Activated CD4-positive, alpha-beta T cell treated with anti-CD3 and anti-CD28 coated beads for 1 hour (primary cell): ENCODE measurements at places on chromosomes 11 and 22.

DNA sequence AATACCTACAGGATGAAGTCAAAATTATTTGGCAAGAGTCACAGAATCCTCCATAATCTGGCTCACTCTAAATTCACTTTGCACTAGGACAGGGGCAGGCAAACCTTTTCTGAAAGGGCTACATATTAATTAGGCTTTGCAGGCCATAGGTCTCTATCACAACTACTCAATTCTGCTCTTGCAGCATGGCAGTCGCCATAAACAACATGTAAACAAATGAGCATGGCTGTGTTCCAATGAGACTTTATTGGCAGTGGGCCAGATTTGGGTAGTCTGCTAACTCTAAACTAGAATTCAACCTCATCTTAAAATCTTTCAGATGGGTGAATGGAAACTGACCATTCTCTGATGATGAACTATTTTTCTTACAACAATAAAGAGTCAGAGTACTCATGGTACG, 5.8 kb downstream of the THRSP start:
- no peak for DNase-seq

GRCh38 chr11:110757066-110757465, 44.8 kb upstream of the ARHGAP20 start:
- no peak for DNase-seq

- no peak for DNase-seq
Measured at GRCh38 chr11:114395736-114396135, 4.6 kb downstream of the C11orf71 start.

DNA sequence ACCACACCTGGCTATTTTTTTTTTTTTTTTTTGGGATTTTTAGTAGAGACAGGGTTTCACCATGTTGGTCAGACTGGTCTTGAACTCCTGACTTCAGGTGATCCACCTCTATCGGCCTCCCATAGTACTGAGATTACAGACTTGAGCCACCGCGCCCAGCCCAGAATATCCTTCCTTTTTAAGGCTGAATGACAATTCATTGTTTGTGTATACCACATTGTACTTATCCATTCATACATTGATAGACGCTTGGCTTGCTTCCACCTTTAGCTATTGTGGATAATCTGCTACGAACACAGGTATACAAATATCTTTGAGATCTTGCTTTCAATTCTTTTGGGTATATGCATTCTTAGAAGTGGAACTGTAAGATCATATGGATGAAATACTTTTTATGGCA, 10.8 kb upstream of the RASSF10 start:
- no peak for DNase-seq

- no peak for DNase-seq
Measured at GRCh38 chr11:121671283-121672168, 218.8 kb upstream of the SORL1-AS1 start.

DNA sequence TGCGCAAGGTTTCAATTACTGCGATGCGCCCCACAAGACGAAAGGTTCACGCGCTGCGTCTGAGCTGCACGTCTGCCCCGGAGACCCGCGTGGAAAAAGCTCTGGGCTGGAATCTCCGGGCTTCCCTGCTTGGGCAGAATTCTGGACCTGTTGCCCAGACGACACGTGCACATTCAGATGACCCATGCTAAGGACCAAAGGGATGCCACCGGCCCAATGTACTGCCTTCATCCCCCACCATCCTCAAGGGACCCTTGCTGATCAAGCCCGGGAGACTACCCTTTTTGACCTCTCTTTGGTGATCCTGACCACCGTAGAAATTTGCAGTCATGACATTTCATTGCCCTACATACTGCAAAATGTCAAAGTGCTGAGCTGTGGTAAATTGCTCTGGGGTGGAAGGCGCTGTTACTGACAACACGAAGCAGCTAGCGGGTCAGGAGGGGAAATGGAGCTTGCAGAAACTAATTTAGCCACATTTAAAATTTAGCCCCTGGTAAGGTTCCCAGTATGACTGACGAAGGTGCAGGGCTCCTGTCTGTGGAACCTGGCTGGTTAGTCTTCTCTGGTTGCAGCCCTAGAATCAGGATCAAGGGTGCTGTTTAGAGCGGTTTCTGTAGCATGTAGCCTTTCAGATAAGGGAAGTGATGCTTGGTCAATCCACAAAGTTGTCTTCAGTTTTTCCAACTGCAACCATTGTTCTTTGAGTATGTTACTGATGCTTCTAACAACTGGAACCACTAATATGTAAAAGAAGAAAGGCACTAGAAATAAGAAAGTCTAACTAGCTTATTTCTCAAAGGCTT, 81.9 kb downstream of the PRR5L start:
- no peak for DNase-seq

GRCh38 chr11:16382638-16383380, 26.5 kb upstream of the SOX6 start:
- no peak for DNase-seq

GRCh38 chr11:105298630-105299029, 159.1 kb upstream of the CARD18 start:
- no peak for DNase-seq

GRCh38 chr11:105592035-105592434, 17.8 kb upstream of the GRIA4 start:
- DNase-seq = no peak

GRCh38 chr11:111729831-111730311, 36.3 kb downstream of the PPP2R1B start:
- DNase-seq = no peak

DNA sequence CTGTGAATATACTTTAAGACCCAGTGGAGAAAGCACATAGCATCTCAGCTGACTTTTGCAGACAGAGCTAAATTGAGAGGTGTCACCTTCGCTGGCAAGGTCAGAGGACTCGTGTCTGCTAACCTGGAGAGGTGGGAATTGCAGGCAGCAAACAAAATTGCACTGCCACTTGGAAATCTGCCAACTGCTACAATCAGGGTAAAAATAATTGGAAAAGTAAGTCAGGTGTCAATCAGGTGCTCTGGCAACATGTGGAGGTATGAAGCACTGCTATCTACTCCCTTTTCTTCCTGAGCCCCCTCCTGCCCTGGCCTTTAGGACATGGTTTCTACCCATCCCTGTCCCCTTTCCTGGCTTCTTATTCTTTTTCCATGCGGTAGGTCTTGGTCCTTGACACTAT, 24.1 kb upstream of the LRRC55 start:
- DNase-seq = no peak

DNA sequence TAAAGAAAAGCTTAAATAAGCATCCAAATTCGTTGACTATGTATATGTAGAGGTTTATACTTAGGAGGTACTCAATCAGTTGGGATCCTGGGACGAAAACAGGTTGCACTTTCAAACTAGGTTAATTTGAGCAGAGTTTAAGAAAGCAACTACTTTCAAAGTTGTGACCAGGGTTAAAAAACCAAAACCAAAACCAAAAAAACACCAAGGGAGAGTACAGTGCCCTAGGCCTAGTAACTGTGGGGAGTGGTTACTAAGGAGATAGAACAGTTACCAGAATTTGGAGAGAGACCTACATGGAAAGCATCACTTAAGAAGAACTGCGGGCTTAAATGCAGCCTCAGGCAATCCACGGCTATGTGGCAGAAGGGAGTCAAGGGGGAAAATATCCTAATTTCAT, 148.3 kb downstream of the JRKL start:
- no peak for DNase-seq

DNA sequence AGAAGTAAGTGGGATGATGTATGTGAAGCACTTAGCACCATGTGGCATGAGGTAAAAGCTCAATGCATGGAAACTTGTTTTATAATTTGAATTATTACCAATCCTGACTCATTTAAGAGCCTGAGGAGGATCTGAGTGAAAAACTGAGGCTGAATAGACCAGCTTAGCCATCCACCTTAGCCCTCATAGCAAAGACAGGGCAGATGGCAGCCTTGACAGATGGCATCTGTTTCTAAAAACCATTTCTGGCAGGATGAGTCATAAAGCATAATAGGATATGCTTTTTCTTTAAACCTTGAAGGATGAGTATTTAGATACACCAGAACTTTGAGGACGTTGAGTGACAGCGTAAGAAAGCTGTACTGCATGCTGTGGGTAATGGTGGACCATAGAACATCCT, 61.0 kb upstream of the NAV2 start:
- no peak for DNase-seq

- DNase-seq = no peak
Measured at GRCh38 chr11:132463295-132464002, 1068.9 kb downstream of the OPCML start.

DNA sequence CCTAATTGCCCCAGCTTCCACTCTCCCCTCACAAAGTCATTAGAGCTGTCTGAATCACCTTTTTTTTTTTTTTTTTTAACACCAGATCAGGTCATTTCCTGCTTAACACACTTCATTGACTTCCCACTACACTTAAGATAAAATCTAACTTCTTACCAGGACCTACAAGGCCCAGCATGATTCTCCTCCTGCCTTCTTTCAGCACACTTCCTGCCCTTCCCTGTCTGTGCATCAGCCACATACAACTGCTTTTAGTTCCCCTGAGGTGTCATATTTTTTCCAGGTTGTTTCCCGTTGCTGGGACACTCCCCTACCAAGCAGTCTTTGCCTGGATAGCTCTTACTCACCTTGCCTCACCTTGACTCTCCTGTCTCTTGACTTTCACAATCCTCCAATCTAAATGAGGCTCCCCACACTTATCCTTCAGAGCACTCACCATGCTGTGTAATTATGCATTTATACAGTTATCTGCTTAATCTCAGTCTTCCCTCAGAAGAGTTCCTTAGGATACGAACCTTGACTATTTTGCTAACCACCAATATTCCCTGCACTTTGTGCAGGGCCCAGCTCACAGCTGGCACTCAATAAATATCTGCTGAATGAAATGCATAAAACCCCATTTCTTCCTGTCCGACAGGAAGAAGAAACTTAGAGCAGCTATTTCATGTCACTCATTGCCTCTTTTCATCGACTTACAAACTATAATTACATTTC, 96.6 kb upstream of the AKIP1 start:
- DNase-seq = no peak

- peak; percentile 95 for DNase-seq
Measured at GRCh38 chr22:39519681-39520225, 609 bp upstream of the ATF4 start.

DNA sequence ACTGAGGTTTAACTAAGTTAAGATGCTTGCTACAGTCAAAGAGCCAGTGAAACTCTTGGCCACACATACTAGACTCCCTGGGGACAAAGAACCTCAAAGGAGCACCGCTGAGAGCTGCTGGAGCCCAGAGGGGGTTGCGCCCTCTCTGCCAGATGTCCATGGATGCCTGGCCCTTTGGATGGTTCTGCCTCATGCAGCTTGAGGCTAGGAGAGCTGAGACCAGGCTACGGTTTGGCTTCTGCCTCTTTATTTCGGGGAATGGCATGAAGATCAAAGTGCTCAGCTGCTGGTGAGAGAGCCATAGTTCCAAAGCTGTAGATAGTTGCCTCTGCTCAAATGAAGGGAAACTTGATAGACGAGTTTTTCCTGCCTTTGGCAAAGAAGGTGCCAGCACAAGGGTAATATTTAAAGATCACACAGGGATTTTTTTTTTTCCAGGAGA, 43.0 kb downstream of the RASSF10 start:
- no peak for DNase-seq

DNA sequence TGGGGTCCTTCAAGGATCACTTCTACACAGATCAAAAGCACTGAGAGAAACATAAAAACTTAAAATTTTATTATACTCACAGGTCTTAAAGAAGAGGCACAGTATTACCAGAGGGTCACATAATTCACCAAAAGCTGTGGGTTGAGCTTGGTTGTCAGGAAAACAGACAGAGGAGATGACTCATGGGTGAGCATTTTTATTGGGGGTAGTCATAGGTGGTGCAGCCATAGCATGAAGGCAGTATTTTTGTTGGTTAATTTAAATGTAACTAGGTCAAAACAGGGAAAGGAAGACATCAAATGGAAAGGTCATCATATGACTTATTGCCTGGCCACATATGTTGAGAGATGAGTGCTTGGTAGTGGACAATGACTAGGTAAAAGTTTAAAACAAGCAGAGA, 24.2 kb downstream of the OR5B17 start:
- no peak for DNase-seq

DNA sequence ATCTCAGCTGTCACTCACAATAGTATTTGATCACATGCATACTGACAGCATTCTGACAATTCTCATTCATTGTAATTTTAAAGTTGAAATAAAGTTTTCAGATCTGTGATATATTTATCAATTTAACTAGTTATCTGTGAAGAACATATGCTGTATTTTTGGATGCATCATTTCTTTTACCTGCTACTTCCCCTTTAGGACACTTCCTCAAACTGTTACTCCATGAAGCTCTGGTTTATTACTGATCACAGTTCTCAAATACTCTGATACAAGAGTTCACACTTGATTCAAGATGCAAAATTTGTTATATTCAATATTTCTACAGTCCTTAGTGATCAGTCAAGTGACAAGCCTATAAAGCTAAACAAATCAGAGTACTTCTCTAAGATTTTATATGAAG, 1655.2 kb downstream of the LRRC4C start:
- DNase-seq = no peak

DNA sequence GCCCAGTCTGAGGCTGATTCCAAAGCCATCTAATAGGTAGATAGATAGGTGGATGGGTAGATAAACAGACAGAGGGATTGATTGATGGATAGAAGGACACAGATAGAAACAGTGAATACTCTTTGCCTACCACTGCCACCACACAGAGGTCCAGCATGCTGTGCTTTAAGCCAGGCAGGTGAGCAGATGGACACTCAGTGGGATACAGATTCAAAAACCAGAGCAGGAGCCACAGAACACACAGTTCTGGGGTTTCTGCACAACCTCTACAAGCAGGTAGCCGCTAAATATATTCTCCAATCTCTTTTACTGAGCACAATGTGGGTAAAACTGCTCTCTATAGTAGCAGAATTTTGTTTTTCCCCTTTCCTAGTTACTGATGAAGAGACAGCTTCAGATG, 20.5 kb upstream of the JHY start:
- DNase-seq = no peak

DNA sequence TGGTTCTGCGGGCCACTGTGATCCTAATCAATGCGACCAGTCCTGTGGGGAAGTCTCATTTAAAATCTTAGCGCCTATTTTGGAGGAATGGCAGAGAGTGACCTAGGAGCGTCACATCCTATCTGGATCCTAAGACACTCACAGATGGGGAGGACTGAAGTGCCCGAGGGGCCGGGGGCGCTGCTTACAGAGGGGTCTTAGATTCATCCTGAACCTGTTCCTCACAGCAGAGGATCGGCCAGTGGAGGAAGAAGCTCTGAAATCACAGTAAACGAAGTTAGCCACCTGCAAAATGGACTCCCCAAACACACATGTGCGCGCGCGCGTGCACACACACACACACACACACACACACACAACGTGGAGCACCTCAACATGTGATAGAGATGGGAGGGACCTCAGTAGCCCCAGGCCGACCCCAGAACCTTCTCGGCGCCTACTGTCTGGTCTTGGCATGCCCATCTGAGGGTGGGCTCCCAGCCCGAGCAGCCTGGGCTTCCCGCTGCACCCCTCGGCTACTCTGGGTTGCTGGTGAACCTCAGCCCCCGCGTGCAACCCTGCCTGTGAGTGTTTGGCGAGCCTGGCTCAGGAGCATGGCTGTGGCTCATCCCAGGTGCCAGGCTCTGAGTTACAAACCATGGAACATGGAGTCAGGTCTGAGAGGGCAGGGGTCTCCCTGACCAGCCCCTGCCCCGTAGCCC, 613.3 kb downstream of the TBC1D22A start:
- no peak for DNase-seq
